ENCODE measurements at places on chromosomes 1 and 21.

GRCh38 chr1:41455479-41456332, 28.8 kb downstream of the EDN2 start:
- DNase-seq, result peak; percentile 74

- peak; percentile 36 for DNase-seq
These were observed 688 bp downstream of the PTTG1IP start for GRCh38 chr21:44872649-44873355.

DNA sequence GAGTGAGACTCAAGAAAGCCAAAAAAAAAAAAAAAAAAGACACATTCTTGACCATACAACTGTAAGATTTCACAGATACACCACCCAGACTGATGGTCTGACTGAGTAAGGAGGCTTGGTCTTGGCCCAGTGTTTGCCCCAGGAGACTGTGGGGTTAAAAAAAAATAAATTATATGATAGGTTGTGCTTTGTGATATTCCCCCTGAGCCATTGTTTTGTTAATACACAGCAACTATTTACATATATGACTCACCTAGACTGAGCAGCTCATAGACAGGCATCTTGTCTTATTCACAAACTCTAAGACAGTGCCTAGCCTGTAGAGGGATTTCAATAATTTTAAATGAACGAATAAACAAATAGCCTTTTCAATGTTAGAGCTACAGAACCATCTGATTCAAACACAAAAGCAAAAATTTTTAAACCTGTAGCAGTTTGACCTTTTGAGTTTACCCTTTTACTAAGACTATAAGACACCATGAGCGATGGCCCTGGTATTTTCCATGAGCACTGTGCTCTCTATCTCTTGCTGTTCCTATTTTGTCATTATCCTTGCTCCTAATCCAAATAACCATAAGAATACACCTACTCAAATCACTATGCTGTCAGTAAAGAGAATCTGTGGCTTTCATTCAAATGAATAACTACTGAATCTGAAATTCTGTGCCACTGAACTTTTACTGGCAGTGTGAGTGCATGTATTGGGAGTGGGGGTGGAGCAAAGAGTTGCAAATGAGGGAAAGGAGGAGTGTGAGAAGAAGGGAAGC, 199.4 kb upstream of the PTBP2 start:
- DNase-seq, result no peak

GRCh38 chr1:105260001-105260400, 1510.3 kb downstream of the AMY1C start:
- no peak for DNase-seq

DNA sequence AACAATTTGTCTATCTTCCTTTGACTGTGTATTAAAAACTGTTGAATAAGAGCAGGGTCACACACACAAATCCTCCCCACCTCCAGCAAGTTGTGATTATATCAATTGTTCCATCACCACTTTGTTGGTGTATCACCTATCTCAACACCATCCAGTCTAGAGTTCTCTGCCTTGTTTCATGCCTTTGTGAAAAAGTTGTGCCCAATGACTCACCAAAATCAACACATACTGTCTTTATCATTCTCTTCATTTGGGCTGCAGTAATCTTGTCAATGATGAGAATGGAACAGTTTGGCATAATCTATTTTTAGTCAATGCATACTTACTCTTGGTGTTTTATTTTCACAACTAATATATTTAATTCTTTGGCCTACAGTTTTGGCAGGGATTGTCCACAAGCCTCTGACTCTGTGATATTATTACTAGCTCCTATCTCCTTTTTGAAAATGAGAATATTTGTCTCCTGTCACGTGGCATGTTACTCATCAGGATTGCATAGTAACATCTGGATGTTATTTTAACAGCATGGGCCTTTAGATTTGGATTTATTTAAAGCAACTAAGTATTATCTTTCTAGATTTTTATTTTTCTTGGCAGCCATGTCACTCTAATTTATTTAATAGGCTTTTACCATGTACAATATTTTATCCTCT, 5.1 kb downstream of the C1orf87 start:
- no peak for DNase-seq

GRCh38 chr1:7769673-7770412, 1.3 kb upstream of the VAMP3 start:
- DNase-seq, result no peak

- no peak for DNase-seq
These were observed 1.1 kb upstream of the POMGNT1 start for GRCh38 chr1:46199233-46199749.
